Endothelial cell of umbilical vein (primary cell): ENCODE measurements at places on chromosomes 2 and 18. TPM values are rescaled to one million over a fixed set of nuclear protein-coding genes. Genes with fewer than 3 reads are reported as not detected.

Gene POU3F3
- not detected in 2 replicates for total RNA-seq

DNA sequence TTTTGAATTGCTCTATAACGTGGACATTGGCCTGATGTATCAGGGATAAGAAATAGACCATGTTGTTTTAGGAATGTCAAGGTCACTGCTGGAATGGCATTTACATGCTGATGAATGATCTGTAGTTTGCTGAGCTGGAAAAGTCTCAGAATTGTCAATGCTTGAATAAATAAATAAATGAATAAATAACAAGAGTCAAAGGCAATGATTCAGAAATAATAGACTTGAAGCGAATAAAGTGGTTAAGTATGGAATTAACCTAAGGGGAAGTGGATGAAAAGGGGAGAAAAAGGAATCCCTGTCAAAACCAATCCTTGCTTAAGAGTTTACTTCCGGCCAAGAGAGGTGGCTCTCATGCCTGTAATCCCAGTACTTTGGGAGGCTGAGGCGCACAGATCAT, 1620.0 kb downstream of the SUCLG1 start:
- no peak for DNase-seq

DNA sequence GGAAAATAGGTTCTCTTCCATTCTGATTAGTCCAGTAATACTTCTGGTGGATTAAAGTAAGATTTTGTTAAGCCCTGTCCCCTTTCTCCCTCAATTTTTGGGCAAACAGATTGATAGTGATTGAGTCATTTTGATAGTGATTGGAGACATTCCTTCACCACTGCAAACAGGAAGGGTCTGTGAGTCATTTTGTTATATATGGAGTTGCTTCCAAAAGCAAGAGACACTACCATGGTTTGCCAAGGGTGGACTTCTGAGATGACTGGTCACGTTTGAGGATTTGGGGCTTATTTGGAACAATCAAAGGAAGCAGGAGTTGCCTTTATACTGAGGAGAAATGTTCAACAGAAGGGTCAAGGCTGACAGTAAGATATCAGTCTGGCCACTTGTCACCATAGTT, 249.9 kb downstream of the PARD3B start:
- DNase-seq: peak; percentile 81

GRCh38 chr2:32418778-32419177, 62.0 kb downstream of the BIRC6 start:
- DNase-seq: peak; percentile 30

DNA sequence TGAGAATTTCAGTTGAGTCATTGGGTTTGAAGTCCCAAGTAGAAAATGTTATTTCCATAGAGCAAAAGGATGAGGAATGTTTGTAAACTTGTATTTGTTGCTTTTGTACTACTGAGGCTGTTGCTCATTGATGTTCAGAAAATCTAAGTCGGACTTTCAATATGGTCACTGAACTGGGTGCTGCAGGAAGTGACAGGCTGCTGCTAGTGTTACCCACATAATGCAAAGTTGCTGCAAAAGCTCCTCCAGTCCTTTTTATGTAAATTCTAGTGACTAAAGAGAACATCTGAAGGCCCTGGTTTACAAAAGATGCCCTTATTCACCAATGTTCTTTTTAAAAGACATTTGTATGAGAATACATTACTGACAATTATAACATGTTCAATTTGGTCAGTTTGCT, 131.1 kb upstream of the FAM98A start:
- DNase-seq: no peak

- DNase-seq: peak; percentile 61
These were observed 65.8 kb upstream of the EML6 start for GRCh38 chr2:54657664-54658083.

DNA sequence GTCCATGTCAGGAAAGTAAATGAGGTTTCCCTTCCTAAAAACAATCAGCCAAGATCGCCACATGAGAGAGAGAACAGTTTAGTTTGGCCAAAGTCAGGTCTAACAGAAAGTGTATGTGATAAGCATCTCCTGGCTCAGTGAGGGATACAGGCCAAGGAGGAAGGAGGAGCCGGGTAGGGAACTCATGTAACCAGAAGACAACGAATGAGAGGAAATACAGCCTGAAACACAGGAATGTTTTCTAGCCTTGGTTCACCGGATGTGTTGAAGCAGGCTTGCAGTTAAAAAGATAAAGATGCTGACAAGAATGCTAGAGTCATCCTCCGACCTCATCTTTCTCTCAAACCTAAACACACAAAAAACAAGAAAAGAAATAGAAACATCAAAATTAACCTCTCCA, 283.9 kb upstream of the SIX2 start:
- DNase-seq: peak; percentile 41

- no peak for DNase-seq
These were observed 1225.8 kb downstream of the SUCLG1 start for GRCh38 chr2:83233326-83233725.

Gene CDCA7
- 27.7 and 29.7 TPM in 2 replicates for total RNA-seq

Gene ADD2
- not detected in 2 replicates for total RNA-seq

Gene NMUR1
- not detected in 2 replicates for total RNA-seq

DNA sequence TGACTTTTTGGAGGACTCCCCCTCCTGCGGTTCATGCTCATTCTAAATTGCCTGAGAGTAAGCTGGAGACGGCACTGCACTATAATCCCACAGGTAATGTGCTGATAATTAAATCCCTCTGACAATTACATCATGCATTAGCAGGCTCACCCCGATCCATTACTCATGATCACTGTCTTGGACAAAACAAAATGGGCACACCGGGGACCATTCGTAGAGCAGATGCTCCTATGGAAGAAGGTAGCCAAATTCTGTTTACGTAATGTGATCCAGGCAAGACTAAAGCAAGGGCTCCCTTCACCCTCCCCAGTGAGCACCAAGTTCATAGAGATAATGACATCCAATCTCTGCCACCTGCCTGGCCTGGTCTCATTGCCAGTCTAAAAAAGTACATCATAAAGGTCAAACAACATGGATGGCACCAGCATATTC, 657.1 kb upstream of the SOX11 start:
- DNase-seq: no peak

DNA sequence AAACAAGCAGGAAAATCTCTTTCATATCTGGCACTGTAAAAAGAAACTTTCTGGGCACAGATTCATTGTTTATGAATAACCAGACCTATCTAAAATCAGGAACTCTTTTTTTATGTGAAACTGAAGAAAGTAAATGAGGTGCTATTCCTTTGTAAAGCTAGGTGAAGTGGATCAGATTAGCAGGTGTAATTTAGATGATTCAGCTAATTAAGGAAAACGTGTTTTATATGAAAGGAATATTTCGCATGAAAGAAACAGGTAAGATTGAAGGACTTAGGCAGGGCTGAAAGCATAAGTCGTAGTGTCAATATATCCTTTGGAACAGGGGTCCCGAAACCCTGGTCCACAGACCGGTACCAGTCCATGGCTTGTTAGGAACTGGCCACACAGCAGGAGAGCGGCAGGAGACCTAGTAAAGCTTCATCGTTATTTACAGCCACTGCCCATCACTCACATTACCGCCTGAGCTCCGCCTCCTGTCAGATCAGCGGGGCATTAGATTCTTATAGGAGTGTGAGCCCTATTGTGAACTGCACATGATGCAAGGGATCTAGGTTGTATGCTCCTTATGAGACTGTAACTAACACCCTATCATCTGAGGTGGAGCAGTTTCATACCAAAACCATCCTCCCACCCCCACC, 20.3 kb upstream of the XIRP2 start:
- DNase-seq: no peak

- peak; percentile 46 for DNase-seq
These were observed 194.9 kb upstream of the KYNU start for GRCh38 chr2:142682528-142682927.

DNA sequence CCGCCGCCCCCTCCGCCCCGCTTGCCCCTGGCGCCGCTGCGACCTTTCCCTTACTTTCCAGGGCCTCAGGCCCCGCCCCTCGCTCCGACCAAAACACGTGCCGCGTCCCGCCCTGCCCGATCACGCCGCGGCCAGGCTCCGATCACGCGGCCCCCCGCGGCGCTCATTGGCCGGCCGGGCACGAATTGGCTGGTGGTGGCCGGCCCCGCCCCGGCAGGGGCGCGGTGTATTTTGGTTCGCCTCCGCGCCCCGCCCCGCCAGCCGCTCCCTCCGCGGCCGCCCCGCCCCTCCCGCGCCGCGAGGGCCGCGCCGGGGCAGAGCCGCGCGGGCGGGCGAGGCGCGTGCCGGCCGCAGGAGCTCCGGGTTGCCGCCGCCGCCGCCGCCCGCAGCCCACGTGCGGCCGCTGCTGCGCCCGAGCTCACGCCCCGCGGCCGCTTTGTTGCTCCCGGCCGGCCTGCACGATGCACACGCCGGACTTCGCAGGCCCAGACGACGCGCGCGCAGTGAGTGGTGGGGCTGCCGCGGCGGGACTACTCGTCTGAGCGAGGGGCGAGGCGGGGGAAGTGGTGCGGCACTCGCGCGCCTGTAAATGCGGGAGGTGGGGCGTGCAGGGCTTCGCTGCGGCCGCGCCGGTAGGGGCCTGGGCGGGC, at the start of gene KLF11:
TSS of gene KLF11 (plus strand) at position 295 of the 650 bp plus-strand sequence. CDS start at position 462, 167 bp downstream.
- peak; percentile 81 for DNase-seq

Gene KCNJ13
- total RNA-seq: not detected in 2 replicates

GRCh38 chr18:50008306-50008705, 186.6 kb downstream of the MYO5B start:
- no peak for DNase-seq

- DNase-seq: no peak
These were observed 24.9 kb upstream of the TTR start for GRCh38 chr18:31566576-31567306.

- DNase-seq: no peak
These were observed 4.7 kb downstream of the MAPRE3 start for GRCh38 chr2:26975102-26975501.

Gene TCF23
- not detected in 2 replicates for total RNA-seq

Gene SRD5A2
- total RNA-seq: not detected in 2 replicates

GRCh38 chr2:46351750-46352138, 54.5 kb downstream of the EPAS1 start:
- peak; percentile 95 for DNase-seq

Gene SIX3
- not detected in 2 replicates for total RNA-seq

GRCh38 chr2:112433932-112434730, 686 bp upstream of the RGPD8 start:
- no peak for DNase-seq

GRCh38 chr2:206031162-206031784, 54.7 kb downstream of the INO80D start:
- no peak for DNase-seq
